Calu3 (cell line): ENCODE measurements at places on chromosomes 1 and 21. TPM values are rescaled to one million over a fixed set of nuclear protein-coding genes. Genes with fewer than 3 reads are reported as not detected.

DNA sequence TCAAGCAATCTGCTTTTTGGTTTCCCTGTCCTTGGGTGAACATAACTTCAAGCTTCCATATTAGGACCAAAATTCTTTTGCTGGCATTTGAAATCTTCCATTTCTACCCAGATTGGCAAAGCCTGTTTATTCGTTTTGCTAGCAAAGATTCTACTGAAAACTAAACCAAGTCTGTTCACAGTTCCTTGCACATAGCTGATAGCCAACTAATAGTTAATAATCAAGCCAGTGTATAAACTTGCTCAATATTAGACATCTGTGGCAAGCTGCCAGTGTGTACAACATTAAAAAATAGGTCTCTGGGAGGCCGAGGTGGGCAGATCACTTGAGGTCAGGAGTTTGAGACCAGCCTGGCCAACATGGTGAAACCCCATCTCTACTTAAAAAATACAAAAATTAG lies 6.3 kb downstream of the APP start:
- H3K36me3 ChIP-seq, result peaks cover 41% of the 10 kb centered on the region
- peak overlapping the region; percentile 52 for H3K4me3 ChIP-seq
- peak; percentile 34 for DNase-seq
- H3K27ac ChIP-seq, result peak overlapping the region; percentile 39

DNA sequence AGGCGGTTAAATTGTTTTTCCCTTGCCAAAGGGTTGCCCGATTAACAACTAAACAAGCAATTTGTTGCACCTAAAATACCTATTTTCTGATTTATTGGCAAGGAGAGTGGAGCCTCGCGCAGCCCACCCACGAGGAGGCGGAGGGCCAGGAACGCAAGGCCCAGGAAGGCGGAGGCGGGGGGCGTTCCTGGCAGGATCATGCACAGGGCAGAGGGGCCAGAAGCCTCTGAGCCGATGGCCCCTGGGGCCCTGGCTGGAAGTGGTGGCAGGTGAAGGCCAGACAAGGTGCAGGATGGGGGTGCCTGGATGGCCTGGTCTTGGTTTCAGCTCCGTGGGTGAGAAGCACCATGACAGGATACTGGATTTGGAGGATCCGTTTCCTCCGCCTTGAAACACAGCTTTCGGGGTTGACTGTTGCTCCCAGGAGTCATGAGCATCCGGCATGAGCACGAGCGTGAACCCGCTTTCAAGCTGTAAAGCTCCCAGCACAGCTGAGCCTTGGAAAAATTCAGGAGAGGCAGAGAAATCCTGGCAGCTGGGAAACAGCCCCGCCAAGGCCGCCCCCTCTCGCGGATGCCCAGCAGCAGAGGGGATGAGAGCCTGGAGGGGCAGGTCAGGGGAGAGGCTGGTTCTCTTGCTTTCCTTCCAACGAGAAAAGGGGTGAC lies 35.0 kb downstream of the AJAP1 start:
- no peaks in the 10 kb centered on the region for H3K27me3 ChIP-seq
- H3K36me3 ChIP-seq, result no peaks in the 10 kb centered on the region
- no peaks in the 10 kb centered on the region for H3K4me1 ChIP-seq

DNA sequence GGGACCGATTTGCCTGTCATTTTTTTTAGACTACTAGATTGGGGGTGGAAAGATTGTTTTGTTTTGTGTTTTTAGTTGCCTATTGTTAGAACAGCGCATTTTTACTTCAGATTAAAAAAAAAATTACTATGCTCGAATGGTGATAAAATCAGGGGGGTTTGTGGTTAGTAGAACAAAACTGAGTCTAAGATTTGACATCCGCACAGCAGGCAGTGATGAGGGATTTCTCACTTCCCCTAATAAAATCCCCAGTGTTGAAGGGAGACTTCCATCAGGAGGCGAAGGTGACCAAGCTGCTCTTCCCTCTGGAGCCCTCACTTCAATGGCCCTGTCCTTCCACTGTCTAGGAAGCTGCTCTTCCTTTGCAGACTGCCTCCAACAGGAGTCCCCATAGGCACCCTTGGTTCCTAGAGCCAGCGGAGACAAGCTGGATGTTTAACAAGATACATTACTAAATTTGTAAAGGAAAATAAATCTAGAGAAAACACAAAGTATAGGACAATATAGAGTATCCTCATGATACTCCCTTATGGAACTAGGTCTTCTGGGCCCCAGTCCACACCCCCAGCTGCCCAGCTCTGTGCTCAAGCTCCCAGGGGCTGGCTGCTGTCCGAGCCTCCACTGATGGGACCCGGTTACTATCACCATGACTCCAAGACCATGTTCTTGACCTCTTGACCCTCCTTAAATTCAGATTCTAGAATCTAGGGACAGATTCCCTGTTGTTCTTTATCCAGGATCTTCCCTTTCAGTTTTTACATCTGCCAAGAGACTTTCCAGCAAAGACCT lies 31.0 kb downstream of the TENT5C start:
- H3K27me3 ChIP-seq, result peaks cover 39% of the 10 kb centered on the region
- DNase-seq, result no peak
- no peaks in the 10 kb centered on the region for H3K36me3 ChIP-seq
- no peaks in the 10 kb centered on the region for H3K4me1 ChIP-seq

DNA sequence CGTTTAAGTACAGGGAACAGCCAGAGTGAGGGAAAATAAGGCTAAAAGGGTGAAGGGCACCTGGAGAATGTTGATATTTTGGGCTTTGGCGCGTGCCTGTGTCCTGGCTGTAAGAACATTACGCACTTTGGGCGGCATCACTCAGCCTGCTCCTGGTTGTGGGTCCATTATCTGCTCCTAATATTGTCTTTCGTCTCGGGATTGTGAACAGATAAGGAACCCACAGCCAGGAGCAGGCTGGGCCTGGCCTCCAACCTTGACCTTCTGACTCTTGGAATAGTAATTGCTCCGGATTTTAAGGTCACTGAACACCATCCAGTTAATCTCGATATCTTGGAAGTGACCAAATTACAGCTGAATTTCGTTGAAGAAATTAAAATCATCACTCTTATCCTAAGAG lies 61.9 kb downstream of the TCP10L start:
- no peaks in the 10 kb centered on the region for H3K27me3 ChIP-seq
- H3K4me3 ChIP-seq, result no peak overlapping the region
- H3K27ac ChIP-seq, result no peak overlapping the region
- peaks cover 15% of the 10 kb centered on the region for H3K4me1 ChIP-seq

DNA sequence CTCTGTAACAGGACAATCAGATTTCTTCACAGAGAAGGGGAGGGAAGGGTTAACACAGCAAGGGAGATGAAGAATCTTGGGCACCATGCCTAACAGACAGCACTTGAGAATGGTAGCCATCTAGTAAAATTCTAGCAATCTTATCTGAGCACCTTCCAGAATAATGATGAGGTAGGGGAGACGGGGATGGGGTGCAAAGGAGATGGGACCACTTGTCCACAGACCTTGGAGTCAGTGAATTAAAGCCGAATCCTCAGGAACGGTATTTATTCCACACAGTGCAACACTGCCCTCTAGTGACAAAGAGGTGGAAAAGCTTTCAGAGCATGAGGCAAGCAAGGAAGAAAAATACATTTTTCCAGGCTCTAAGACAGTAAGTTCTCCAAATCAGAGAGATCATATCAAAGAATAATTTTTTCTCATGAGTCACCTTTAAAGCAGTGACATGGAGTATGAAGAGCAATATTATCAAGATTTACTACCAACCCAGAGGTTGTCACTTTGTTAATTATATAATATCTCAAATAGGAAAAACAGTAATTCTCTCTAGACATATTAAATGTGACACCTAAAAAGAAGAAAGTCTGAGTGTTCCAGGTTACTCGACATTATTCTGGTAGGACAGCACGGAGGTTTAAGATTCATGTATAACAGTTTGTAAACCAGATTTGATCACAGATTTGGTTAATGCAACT lies 43.3 kb upstream of the LPAR3 start:
- no peak overlapping the region for H3K27ac ChIP-seq
- H3K27me3 ChIP-seq, result no peaks in the 10 kb centered on the region
- DNase-seq, result peak; percentile 25
- H3K36me3 ChIP-seq, result no peaks in the 10 kb centered on the region
- H3K4me3 ChIP-seq, result no peak overlapping the region

Gene PLA2G2A
- total RNA-seq, result not detected in 2 replicates
